ENCODE measurements at places on chromosomes 5 and 9.

DNA sequence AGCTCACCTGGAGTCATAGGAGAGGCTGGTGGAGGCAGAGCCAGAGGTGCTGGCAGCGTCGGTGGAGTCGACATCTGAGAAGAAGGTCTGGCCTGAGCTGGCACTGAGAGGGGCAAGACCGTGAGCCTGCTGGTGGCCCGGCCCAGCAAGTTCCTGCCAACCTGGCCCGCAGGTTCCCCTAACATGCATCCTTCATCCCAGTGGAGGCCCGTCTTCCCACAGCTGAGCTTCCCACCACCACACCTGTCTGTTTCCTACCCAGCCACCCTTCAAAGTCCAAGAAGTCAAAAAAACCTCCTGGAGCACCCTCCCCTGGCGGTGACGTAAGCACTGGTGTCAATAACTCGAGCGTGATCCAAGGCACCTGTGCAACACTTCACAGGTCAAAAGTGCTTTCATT is 16.9 kb downstream of the PHF19 start:
- no peak for DNase-seq

DNA sequence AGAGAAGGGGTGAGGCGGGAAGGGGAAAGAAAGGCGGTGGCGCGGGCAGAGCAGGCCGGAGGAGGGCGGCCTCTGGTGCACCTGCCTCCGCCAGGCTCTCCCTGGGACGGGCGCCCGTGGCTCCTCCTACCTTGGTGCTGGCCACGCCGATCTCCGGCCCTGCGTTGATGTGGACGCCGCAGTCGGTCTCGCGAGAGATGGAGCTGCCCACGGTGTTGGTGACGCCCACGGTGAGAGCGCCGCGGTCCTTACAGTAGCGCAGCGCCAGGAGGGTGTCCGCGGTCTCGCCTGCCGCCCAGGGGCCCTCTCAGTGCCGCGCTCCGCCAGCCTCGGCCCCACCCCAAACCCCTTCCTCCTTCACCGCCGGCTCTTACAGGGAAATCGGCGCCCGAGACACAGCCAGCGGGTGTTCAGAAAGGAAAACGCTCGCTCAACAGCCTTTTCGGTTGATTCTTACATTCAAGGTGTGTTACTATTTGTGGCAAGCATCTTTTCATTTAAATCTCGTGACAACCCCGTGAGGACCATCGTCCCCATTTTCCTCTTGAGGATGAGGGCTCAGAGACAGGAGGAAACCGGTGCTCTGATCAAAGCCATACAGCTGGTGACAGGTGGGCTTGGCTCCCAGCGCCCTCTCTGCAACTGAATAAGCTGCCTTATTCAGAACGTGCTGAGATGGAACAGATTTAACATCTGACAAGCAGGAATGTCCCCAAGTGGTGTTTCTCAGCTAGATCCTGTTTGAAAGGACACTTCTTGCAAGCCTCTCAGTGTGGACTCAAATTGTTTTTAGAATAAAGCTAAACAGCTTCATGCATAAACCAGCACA is 22.0 kb upstream of the MAPK9 start:
- DNase-seq = peak; percentile 43

GRCh38 chr5:162638849-162639248 is 571.3 kb downstream of the GABRG2 start:
- DNase-seq = no peak

DNA sequence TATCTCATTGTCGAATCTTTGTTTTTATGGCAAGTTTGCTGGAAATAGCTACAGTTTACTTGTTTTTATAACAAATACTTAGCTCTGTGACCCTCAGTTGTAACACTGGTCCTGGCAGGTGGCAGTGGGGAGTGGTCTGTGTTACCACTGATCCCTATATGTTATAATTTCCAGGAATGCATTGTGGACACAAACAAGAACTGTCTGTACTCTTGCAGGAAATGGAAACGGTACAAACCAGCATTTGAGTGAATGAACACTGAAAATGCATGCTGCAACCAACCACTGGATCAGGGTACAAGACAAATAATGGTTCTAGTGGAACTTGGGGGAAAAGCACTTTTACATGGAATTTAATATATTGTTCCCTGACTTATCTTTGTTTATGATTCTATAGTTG is 66.5 kb upstream of the PJA2 start:
- DNase-seq = no peak

DNA sequence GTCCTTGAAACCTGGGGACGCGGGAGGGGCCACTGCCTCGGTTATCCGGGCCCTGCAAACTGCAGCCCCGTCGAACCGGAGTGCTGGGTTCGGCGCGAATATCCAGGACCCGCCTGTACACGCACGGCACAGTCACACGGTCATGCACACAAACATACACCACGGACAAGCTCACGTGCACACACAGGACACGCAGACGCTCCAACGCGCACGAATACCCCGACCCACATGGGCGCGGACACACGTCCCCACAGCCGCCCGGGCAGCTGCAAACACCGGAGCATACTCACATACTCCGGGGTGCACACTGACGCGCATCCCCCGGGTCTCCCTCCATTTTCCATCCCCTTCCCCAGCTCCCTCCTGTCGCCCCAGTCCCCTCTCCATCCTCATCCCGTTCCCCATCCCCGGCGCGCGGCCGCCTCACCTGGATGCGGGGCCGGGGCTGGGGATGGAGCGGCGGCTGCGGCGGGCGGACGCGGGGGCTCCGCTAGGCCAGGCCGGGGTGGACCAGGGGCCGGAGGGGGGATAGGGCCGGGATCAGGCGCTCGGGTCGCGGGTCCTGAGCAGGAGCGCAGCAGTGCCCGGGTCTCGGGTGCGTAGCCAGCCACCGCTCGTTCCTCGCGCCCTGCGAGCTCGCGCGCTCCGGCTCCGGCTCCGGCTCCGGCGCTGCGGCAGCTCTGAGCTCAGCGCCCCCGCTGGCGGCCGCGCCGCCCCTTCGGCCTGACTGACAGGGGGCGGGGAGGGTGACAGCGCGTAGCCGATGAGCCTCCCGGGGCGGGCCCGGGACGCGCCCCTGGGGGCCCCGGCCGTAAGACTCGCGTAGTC is at the start of the genes EIF4E1B and SNCB:
EIF4E1B (plus strand) TSS at position 823 of the 828 bp plus-strand sequence. CDS start 12,113 bp downstream, outside the sequence.
SNCB (minus strand) TSS at position 682 of the 828 bp plus-strand sequence. CDS start 880 bp downstream, outside the sequence.
- no peak for DNase-seq

GRCh38 chr5:102886586-102886985 is 131.5 kb downstream of the PAM start:
- no peak for DNase-seq

- no peak for DNase-seq
These were observed 69.3 kb downstream of the DTWD2 start for GRCh38 chr5:118919016-118919415.

- DNase-seq = peak; percentile 80
These were observed 71.8 kb upstream of the MAMDC2 start for GRCh38 chr9:69971643-69972449.

GRCh38 chr5:37724395-37725125 is 115.3 kb downstream of the GDNF start:
- DNase-seq = no peak

DNA sequence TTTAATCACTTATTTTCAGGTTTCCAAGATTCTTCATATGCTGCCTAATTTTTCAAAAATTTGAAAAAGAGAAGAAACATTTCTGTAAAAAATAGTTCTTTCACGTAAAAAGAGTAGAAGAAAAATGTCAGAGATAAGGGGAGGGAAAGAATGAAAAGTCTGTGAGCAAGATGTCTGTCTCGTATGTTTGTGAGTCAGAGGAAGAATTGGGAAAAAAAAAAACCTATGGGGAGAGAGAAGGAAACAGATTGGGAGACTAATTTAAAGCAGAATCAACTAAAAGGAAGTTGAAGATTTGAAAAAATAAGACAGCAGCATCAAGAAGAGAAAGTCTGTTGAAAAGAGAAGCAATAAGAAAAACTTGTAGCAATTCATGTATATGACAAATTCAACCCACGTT is 456.3 kb downstream of the HINT1 start:
- DNase-seq = no peak

DNA sequence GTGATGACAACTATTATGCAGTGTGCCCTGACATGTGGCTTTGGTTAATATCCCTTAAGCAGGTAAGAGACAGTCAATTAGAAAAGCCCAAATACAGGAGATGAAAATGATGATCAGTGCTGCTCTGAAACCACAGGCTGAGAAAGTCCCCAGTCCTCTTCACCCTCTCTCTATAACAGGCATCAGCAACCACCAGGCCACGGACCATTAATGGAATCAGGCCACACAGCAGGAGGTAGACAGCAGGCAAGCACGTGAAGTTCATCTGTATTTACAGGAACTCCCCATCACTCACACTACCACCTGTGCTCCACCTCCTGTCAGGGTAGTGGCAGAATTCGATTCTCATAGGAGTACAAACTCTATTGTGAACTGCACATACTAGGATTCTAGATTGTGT is 591.6 kb upstream of the CYLC2 start:
- no peak for DNase-seq

- no peak for DNase-seq
These were observed 9.1 kb upstream of the RNF130 start for GRCh38 chr5:180080486-180081280.

DNA sequence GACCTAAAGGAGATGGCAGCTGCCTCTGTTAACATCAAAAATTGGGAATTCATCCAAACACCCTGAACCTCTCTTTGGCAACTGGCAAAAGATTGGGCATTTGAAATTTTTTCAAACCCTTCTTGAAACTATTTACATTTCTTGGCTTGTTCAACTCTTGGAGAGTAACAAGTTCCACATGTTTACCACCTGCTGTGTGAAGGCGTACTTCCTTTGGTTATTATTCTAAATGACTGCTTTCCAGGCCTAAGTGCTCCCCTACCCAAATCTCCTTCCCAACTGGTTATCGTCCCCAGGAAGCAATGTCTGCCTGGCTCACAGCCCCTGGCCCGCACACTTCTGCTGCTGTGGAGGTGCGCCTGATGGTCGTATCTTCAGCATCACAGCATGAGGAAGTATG is 422.7 kb downstream of the DMAC1 start:
- DNase-seq = no peak

GRCh38 chr9:105432247-105432842 is 15.5 kb upstream of the FSD1L start:
- no peak for DNase-seq

- DNase-seq = no peak
These were observed 558 bp downstream of the GRPEL2 start for GRCh38 chr5:149345892-149346222.

- DNase-seq = no peak
These were observed 199.0 kb downstream of the CACNA1B start for GRCh38 chr9:138076650-138077009.

DNA sequence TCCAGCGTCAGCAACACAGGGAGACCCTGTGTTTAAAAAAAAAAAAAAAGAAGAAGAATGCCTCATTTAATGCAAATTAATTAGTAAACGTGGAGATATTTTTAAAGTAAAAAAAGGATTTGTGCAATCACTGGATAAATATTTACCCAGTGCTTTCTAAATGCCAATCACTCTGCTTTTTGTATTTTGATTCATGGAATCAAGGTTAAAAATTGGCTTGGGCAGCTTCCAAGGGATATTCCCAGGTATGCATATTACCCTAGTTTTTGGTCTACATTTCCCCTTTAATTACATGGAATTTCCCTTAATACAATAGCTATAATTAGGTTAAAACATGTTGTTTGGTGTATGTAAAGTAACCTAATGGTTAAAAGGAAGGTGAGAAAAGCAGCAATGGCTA is 31.4 kb upstream of the PDZD2 start:
- no peak for DNase-seq

- no peak for DNase-seq
These were observed 133.0 kb upstream of the TMEM161B start for GRCh38 chr5:88401686-88402085.

DNA sequence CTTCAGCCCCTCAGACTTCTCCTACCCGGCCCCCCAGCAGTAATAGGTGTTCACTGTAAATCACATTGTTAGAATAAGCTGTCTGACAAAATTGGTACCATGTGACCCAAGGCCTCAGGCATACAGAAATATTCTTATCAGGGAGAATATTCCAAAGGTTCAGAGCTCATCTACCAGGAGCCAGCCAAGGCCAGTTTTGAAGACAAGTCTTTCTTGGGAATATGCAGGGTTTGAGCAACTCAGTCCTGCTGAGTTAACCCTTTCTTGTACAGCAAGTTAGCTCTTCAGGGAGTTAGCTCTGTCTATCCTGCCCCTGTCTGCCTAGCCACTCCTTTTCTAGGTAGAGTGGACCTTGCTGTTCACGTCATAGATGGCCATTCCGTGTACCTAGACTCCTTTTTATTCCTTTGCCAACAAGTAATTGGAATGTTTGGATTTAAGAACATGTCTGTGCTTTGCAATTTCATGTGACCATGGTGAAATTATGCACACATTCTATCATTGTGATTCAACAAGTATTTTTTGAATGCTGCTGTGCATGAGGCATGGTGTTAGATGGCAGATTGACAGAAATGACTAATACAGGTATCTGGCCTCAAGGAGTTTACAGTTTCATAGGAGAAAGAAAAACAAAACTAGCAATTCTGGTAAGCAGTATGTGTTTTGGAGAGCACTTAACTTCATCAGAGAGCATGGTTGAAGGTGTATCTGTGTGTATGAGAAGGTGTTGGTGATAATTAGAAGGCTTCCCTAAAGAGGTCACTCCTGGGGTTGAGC is 22.6 kb downstream of the TGFBR1 start:
- no peak for DNase-seq

DNA sequence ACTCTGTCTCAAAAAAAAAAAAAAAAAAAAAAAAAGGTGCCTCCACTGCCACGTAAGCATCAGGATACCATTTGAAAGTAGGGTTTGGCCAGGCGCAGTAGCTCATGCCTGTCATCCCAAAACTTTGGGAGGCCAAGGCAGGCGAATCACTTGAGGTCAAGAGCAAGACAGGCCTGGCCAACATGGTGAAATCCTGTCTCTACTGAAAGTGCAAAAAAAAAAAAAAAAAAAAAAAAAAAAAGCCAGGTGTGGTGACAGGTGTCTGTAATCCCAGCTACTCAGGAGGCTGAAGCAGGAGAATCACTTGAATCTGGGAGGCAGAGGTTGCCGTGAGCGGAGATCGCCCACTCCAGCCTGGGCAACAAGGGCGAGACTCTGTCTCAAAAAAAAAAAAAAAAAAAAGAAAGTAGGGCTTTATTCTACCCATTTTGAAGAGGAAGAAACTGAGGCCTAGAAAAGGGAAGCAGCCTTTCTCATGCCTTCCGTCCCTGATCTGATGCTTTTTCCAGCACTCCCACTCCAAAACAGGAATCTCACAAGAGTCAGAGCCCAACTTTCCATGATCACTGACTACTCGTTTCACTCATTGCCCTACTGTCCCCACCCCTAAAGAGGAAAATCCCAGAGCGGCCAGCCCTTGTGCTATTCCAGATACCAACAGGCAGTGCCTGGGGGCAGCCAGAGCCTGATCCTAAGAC is 16.3 kb upstream of the CCIN start:
- no peak for DNase-seq

DNA sequence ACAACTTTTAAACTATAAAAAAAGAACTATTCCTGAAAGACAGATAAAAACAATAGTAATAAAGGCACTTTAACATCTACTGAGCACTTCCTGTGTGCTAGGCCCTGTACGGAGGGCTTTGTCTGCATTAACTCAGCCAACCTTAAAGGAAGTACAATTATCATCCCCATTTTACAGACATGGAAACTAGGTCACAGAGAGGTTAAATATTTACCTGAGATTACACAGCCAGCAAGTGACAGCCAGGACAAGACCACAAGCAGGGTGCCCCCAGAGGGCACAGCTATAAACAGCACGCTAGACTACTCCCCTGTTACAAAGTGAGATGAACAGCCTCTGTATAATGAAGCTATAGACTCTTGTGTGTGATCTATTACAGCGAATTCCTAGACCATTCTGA is 25.5 kb downstream of the DDX31 start:
- no peak for DNase-seq

All from left ventricle myocardium inferior (tissue), 1 donor.